ENCODE measurements at places on chromosomes 12 and 14. TPM values are rescaled to one million over a fixed set of nuclear protein-coding genes. Genes with fewer than 3 reads are reported as not detected.

Gene GYS2
- not detected for total RNA-seq

Gene SYNE3
- total RNA-seq, result 3.0 TPM

Gene IL23A
- not detected for total RNA-seq

Gene GLT8D2
- 9.2 TPM for total RNA-seq

Gene ADAM21
- total RNA-seq, result 0.18 TPM

Gene RHOJ
- total RNA-seq, result 16.2 TPM

Gene SLC25A21
- total RNA-seq, result 1.7 TPM

Gene TAS2R50
- 17.1 TPM for total RNA-seq

DNA sequence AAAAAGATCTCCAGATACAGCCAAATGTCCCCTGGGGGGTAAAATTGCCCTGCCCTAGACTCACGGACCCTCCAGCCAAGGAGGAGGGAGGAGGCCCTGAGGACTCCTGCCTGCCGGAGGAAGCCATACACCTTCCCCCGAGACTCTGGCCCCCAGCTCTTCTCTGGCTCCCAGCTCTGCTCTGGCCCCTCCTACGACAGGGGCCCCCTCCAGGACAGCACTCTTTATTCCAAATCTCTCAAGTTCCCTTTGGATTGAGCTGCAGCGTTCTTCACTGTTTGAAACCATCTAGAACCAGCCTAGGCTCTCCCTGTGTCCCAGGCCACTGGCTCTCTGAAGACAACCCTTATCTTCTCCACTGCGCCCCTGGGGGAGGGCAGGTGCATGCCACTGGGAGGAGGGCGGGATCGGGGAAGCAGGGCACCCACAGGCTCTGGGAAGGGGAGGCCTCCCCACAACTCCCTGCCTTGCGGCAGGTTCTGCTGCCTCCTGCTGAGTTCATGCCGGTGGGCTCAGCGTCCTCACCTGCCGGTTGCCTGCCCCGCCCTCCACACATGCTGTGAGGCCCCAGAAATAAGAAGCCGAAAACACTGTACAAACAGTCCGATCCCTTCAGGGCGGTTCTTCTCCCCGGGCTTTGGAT is 112.7 kb downstream of the DICER1 start:
- DNase-seq, result no peak

DNA sequence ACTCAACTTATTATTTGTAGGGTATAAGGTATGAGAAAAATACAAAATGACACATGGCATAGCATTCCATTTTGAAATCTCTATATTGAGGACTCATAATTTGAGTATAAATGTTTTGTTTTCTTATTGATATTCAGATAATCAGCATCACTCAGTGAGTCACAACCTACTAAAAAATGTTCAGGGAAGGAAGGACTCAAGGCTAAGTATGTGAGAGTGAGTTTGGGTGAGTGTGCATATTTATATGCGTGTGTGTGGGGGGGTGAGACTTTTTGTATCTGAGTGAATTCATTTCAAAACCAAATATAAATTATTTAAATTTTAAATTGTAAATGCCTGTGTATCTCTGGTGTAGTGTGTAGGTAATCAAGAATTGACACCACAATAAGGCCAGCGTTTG is 87.8 kb upstream of the PRKD1 start:
- no peak for DNase-seq

GRCh38 chr12:92417373-92417772 is 271.7 kb upstream of the BTG1 start:
- DNase-seq, result no peak

- DNase-seq, result no peak
Measured at GRCh38 chr14:69531135-69531534, 43.5 kb downstream of the CCDC177 start.

- DNase-seq, result no peak
Measured at GRCh38 chr12:93979189-93979588, 169.2 kb upstream of the PLXNC1 start.

DNA sequence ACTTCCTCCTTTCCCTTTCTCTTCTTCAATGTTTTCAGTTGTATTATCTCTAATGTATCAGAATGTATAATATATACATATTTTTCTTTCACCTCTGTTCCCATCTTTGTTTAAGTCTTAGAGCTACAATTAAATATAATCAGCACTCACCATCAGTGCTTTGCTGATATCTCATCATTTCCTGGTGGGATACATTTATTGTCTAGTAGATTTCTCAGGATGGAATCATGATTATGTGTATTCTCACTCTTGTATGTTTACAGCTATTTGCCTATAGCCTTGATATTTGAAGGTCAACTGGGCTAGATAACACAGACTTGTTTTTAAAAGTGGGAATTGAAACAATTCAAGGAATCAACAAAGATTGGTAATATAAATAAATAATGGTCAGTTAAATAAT is 124.9 kb upstream of the EEA1 start:
- DNase-seq, result no peak

DNA sequence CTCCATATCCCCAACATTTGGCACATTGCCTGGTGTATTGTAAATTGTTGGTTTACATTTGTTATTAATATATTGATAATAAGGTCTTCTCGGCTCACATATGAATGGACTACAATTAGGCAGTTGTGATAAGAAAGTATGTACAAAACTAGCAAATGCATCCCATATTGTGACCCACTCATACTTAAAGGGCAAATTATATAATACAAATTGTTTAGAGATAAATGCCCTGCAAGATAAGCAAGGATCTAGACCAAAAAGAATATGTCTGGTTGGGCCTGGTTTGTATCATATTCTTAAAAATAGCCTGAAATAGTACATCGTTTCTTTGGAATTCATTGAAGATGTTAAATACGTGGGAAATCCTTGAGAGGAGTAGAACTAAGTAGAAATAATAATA is 151.3 kb downstream of the CNTN1 start:
- DNase-seq, result no peak

DNA sequence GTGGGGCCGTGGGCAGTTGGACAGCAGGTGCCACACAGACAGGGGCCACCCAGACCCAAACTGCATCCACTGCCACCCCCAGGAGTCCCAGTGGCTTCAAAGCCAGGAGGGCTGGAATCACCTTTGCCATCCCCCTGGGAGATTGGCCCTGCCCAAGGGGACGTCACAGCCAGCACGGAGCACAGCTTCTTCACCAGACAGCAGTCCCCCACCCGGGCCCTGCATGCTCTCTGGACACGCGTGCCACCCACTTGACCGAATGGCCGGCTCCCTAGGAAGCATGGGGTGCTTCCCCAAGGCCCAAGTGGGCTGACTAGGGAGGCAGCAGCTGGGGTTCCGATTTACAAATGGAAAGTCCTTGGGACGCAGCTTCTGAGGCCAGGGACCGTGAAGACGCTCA is 17.3 kb downstream of the DHX37 start:
- no peak for DNase-seq

- DNase-seq, result no peak
Measured at GRCh38 chr12:388541-389141, 479 bp downstream of the KDM5A start.

GRCh38 chr14:97058589-97058988 is 261.4 kb downstream of the VRK1 start:
- no peak for DNase-seq

GRCh38 chr12:98763656-98764055 is 118.6 kb downstream of the APAF1 start:
- DNase-seq, result no peak

DNA sequence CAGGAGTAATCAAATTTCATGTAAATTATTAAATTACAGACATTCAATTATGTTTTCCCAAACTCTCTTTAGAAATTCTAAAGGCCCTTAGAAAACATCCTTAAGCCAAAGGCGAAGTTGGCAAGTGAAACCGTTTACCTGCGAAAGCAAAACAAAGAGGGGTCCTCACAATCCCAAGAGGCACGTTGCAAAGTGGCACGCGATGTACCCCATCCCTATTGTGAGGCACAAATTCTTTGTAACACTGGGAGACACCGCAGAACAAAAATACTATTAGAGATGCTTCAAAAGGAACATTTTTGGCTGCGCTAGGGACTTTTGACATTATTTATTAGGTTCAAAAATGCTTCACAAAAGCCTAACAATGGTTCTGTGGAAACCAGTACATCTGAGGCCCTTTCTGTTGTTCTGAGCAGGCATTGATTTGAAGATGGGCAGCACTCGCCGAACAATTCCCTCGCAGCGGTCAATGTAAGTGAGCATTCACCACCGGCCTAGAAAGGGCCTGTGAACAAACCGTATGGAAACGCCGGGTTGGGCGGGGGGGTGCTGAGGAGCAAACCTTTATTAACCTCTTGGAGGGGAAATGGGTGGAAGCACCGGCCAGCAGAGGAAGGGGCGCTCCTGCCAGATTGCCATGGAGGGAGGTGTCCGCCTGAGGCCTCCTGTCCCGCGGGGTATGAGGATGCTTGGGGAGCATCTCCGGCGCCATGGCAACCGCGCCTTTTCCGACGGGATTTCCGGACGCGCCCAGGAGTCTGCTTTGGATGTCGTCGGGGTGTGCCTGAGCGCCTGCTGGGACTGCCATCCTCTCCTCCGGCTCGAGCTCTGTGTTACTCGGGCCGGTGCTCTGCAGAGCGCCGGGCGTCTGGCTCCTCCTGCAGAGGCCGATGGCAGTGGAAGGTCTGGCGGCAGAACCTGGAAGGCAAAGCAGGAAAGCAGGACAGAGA is 193.9 kb downstream of the C12orf42 start:
- DNase-seq, result no peak

DNA sequence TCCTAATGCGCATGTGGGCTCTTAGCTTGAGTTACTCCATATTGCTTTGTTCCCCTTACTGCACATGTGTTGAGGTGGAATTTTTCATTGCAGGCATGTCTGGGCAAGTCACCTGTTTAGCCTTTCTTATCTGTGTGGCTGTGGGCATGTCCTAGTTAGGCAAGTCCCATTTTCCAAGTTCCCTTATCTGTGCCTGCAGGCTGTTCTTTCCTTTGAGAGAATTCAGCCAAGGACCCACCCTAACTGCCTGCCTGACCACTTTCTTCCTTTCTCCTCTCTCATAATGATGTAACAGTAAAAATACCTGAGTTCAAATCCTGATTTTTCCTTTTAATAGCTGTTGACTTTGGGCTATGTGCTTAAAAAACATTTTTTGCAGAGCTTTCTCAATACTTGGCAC is 870.6 kb downstream of the NRXN3 start:
- no peak for DNase-seq

DNA sequence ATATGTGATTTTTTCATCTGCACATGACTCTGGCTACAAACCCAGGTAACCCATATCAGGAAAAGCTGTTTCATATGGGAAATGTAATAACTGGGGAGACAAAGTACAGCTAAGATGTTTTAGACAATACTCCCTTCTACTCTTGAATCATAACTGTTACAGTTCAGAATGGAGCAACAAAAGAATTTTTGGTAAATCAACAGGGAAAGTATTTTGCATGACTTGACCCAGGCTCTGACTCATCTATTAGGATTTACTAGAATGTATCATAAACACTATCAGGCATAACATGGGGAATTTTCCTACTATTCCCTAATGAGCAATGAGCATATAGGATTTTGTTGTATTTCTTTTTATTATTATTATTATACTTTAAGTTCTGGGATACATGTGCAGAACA is 553.0 kb downstream of the SLC16A7 start:
- no peak for DNase-seq

- peak; percentile 73 for DNase-seq
Measured at GRCh38 chr14:22448035-22448904, 140.8 kb downstream of the DAD1 start.

GRCh38 chr12:119178544-119179334 is at the start of gene HSPB8:
HSPB8 (plus strand) TSS chr12:119178931; CDS start chr12:119179313, 382 bp downstream.
- DNase-seq, result peak; percentile 50

DNA sequence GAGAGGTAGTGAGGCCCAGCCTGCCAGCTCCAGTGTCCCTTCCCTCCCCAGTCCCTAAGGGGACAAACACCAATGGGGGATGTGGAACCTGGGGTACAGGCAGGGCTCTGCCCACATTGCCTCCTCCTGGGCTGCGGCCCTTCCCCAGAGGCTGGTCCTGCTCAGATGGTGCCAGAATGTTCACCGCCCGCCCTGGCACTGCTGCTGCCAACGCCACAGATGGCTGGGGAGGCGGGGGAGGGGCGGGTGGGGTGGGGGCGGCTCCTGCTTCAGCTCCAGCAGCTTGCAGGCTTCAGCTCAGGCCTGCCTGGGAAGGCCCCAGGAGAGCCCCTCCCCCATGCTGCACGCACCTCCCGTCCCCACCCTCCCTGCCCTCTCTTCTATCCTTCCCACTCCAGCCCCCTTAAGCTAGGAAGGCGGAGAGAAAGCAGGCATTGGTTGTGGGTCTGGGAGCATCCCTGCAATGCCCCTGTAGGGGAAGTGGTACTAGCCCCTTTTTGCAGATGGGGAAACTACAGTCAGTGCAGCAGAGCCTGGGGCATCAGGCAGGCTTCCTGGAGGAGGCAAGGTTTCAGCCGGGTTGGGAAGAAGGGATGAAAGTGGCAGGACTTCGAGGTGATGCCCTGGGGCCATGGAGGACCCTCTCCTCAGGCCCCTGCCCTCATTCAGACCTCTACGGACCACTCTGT is 2.0 kb upstream of the BEGAIN start:
- DNase-seq, result peak; percentile 81

DNA sequence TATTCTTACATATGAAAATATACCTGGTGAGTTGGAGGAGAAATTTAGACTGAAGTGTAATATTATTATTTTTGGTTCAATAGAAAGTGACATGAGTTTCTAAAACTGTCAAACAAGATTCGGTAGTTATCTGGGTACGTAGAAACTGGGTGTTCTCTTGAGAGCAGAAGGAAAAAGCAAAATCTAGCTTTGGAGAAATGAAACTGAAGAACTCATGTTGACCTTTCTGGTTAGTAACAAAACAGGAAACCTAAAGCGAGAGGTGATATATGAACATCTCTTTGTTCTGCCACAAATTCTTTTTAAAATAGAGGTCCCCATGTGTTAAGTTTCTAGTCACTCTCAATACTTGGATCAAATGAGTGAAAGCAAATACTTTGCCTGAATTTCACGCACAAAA is 401.7 kb downstream of the TRHDE start:
- no peak for DNase-seq

DNA sequence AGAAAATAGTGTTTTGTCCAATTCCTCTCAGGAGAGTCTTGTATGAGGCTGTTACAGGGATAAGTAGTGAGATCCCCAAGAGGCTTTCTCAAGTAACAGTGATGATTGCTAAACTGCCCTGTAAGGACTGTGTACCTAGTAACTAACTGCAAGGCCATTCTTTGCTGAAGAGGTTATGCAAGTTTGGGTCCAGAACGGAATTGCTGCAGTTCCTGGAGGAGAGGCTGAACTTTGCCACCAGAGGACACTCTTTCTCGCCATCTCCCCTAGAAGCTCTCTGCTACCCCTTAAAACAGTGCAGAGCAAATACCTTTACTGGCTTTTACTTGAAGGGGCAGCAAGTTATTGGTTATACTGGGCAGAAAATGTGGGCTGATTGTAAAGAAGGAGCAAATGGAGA is 180.0 kb downstream of the RBM19 start:
- no peak for DNase-seq

- no peak for DNase-seq
Measured at GRCh38 chr14:102901633-102902032, 20.8 kb upstream of the AMN start.

GRCh38 chr14:79167957-79168356 is 997.8 kb downstream of the NRXN3 start:
- DNase-seq, result no peak
